ENCODE measurements at places on chromosomes 16 and 17. TPM values are rescaled to one million over a fixed set of nuclear protein-coding genes. Genes with fewer than 3 reads are reported as not detected.
A peak's percentile ranks its signal among the peaks of the same experiment; 100 is the strongest.

- DNase-seq: peak; percentile 82
Observed at GRCh38 chr17:74738051-74738996, 1.3 kb downstream of the RAB37 start.

The KCNJ12 gene
- not detected for total RNA-seq

DNA sequence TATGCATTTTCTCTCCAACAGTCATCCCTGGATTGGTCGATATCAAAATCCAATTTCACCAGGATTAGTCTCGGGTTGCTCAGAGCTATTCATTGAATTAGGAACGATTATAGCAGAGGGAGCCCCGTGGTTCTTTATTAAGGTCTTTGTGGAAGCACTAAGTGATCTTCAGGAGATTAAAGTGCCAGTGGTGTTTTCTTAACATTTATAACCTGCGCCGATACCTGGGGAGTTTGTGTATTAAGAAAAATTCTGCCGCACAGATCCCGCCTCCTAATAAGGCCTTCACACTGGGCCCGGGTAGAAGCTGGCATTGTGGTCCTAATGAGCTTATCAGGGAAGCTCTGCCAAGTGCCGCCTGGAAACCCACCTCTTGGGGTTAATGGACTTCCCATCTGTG is 238.7 kb downstream of the RBFOX1 start:
- DNase-seq: no peak

GRCh38 chr16:2743007-2743810 is 9.2 kb upstream of the SRRM2 start:
- DNase-seq: no peak

The MAPK8IP3 gene
- total RNA-seq: 3.6 TPM

DNA sequence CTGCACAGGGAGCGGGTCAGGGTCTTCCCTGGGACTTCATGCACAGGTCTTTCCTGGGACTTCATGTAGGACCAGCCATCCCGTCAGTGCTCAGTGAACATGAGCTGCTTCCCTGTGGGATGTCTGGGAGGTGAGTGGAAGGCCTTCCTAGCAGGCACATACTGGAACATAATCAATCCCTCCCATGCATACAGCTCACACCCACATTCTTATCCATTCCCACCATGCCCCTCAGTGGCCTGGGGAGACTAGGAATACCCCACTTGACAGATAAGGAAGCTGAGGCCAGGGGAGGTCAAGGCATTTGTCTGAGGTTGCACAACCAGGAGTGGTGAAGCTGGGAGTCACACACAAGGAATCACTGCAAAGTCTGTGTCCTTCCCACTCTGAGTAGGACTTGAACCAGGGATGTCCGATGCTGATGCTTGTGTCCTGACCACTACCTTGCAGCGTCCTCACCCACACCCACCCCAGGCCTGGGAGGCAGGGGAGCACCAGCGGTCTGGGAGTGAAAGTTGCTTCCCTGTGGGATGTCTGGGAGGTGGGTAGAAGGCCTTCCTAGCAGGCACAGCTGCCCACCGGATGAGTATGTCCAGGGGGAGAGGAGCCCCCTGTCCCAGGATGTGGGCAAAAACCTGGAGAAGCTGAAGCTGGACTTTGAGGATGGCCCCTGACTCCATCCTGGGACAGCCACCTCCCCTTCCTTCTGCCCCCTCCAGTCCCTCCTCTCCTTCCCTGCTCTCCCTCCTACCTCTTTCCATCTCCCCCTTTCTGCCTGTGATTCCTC is 1.0 kb upstream of the NLRC5 start:
- no peak for DNase-seq

DNA sequence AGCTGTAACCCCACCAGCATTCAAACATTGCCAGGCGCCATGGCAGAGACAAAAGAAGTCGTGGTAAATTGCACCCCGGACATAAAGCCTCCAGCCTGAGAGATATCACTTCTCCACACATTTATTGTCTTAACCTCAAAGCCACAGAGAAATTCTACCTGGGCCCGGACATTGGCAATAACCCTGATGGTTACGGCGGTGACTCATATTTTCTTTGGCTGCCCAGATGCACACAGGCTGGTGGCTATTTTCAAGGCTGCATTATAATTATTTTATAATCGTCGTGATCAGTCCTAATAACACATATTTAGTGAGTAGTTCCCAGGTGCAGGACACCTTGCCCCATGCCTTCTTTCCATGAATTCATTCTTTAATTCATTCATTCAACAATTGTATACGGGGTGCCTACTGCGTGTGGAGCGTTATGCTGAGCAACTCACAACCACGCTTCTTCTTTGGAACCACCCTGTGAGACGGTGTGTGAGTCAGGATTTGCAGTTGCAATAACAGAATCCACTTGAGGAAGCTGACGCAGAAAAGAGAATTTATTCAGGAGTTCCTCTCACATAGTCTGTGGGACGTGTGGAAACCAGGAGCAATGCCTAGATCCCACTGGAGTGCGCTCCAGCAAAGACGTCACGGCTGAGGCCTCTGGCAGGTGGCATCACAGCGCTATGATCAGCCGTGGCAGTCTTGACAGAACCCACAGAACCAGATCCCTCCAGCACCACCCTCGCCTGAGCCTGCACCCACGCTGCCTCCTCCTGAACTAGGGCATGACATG is 245.7 kb downstream of the FOXL1 start:
- no peak for DNase-seq

GRCh38 chr16:58723109-58723508 is 11.0 kb downstream of the GOT2 start:
- no peak for DNase-seq

DNA sequence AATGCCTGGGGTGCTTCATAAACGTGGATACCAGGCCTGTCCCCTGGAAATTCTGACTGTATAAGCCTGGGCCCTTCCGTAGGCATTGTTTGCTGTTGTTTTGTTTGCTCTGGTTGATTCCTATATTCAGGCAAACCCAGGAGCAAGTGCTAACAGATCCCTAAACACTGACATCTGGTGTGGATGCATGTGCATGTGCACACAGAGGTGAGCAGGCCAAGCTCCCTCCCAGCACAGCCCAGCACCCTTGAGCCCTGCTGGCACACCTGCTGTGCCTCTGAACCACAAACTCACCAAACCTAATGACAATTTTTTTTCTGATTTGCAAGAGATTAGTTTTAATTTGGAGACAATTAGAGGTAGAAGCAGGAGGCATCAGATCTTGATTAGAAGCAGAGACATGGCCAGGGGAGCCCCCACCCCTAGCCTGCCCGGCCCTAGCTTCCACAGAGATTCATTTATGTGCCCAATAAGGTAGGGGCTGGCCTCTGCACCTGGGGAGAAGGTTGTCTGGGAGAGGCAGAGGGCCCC is 40.4 kb downstream of the TMEM132E start:
- no peak for DNase-seq

GRCh38 chr17:65278050-65278819 is 141.1 kb downstream of the RGS9 start:
- peak; percentile 70 for DNase-seq

The RNF43 gene
- 51.4 TPM for total RNA-seq

DNA sequence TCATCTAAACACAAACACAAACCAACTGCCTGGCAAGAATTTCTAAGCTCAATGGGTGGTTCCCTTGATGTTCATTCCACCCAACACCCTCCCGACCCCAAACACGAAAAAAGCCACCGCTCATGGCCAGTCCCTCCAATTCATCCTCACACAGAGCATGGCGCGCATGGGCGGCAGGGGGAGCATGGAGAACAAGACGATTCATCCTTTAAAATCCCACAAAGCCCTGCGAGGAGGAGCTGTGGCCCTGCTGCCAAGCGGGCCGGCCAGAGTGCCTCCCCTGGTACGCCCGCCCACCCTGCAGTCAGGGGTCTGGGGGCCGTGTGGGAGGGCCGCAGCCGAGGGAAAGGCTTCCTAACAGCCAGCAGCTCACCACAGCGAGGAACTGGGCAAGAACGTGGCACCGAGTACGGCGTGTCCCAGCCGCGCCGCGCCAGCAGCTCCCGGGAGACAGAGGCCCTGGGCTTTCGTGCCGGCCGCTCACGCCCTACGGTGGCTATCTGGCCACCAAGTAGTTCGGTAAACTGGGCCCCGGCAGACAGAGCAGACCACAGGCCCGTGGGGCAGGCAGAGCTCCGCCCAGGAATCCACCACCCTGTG is 60.9 kb downstream of the KLHDC4 start:
- no peak for DNase-seq

GRCh38 chr16:74667255-74667700 is 601 bp upstream of the RFWD3 start:
- DNase-seq: peak; percentile 41

The ACE gene
- total RNA-seq: not detected

The PRAC1 gene
- not detected for total RNA-seq

- DNase-seq: no peak
Observed at GRCh38 chr17:50762177-50762576, 5.1 kb downstream of the ANKRD40CL start.

- DNase-seq: no peak
Observed at GRCh38 chr16:84109598-84110335, 7.0 kb downstream of the MBTPS1 start.

- DNase-seq: no peak
Observed at GRCh38 chr17:78255953-78256706, 24.7 kb downstream of the TMEM235 start.

The TPSD1 gene
- not detected for total RNA-seq

GRCh38 chr17:19447085-19447583 is 36.1 kb downstream of the RNF112 start:
- DNase-seq: peak; percentile 66

The KRTAP4-9 gene
- not detected for total RNA-seq

- DNase-seq: peak; percentile 16
Observed at GRCh38 chr17:74008196-74008595, 195.3 kb upstream of the RPL38 start.

The GSG1L2 gene
- not detected for total RNA-seq

Data from HepG2 (cell line).